ENCODE measurements at places on chromosomes 7 and 10. TPM values are rescaled to one million over a fixed set of nuclear protein-coding genes. Genes with fewer than 3 reads are reported as not detected.

Gene FAM13C
- not detected for total RNA-seq

Gene UNCX
- not detected for total RNA-seq

Gene RPEL1
- total RNA-seq = not detected

Gene OPALIN
- total RNA-seq = not detected

Gene JCAD
- total RNA-seq = not detected

Gene ANKRD7
- not detected for total RNA-seq

Gene ALDH18A1
- total RNA-seq = 64.9 TPM

Gene STEAP1
- total RNA-seq = not detected

Gene AOAH
- total RNA-seq = 14.4 TPM

Gene SMO
- total RNA-seq = not detected

Gene SPOCK2
- total RNA-seq = 423 TPM

Gene NRG3
- total RNA-seq = not detected

Gene HOXA6
- total RNA-seq = not detected

Measured in activated CD4-positive, alpha-beta T cell treated with anti-CD3 and anti-CD28 coated beads, Interleukin-2, amount 10 ng/mL, durations not matched to agents 7 days and 5 days (primary cell).